Activated CD4-positive, CD25-positive, alpha-beta regulatory T cell treated with anti-CD3 and anti-CD28 coated beads, Interleukin-2, amount 50 U/mL, for 16 hours (primary cell): ENCODE measurements at places on chromosomes 6 and 20.

- DNase-seq, result no peak
Observed at GRCh38 chr20:8151372-8151771, 19.3 kb downstream of the PLCB1 start.

DNA sequence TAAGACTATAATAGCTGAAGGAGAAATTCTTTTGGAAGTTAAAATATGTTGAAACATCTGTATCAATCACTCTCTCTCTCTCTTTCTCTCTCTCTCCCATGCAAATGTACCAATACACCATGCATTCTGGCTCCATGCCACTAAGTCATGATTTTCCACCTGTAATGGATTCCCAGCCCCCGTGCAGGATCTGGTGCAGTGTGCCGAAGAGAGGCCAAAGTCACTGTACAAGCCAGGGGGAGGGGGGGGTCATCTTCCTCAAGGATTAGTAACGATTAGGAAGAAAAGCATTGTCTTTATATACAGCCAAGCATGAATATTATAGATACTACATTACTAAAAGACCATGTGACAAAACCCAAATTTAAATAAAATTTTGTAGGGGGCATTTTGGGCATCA, 725.1 kb downstream of the KIF16B start:
- DNase-seq, result no peak

DNA sequence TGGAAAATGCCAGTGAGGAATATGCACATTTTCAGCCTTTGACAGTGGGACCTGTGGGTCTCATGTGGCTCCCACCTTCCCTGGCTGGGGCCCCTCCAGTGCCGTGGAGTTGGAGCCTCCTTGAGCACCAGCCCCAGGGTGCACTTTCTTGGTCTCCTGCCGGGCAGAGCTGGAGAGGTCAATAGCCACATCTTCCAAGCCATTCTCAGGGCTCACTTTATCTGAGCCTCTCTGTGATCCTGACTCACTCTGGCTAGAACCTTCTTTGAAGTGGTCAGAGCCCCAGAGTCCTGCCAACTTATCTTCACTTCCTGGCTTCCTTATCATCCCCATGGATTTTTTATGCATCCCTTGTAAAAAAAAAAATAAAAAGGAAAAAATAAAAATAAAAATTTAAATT, 5.7 kb downstream of the VSX1 start:
- no peak for DNase-seq

GRCh38 chr6:118668761-118669385, 17.5 kb upstream of the CEP85L start:
- no peak for DNase-seq

- DNase-seq, result no peak
Observed at GRCh38 chr6:116286773-116287358, 7.1 kb upstream of the TSPYL1 start.

- DNase-seq, result no peak
Observed at GRCh38 chr20:20594171-20594530, 118.3 kb downstream of the RALGAPA2 start.

DNA sequence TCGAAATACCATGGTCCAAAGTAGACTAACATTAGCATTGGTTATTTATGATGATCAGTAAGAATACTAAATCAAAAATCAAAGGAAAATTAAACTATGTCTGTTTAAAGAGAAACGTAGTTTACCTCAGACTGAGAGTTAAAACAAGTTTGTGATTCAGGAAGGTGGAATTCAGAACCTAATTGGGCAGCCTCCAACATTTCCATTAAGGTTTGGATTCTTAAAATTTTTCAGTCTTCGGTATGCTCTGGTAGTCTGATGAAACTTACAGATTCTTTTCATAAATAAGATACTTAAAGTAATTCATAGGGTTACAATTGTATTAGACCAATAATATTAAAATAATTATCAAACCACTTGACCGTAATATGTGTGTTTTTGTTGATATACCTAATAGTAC, 18.6 kb downstream of the HFE start:
- no peak for DNase-seq

- no peak for DNase-seq
Observed at GRCh38 chr6:111551521-111552231, 54.0 kb downstream of the TRAF3IP2 start.

DNA sequence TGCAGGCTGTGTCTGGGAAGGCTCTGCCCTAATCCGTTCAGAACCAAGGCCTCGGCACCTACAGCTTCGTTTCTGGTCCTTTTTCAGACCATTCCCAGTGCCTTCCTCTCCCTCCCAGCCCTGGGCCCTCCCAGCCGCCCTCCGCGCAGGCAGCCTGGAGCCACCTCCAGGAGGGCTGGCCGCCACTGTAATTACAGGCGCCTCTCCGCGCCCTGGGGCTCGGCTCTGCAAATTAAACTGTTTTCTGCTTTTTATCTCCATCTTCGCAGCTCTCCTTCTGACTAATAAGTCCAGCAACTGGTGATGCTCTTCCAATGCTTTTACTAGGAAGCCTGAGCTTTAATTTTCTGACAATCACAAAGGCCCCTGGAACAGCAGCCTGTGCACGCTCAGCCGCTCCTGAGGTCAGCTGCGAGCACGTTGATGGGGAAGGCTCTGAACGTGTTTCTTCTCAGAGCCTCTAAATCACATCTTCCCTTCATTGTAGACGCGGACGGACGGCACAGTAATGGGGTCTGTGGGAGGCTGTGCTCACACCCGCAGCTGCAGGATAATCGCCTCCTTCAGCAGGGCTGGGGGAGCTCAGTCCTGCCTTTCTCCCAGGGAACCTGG, 194.6 kb downstream of the DLL1 start:
- DNase-seq, result no peak

DNA sequence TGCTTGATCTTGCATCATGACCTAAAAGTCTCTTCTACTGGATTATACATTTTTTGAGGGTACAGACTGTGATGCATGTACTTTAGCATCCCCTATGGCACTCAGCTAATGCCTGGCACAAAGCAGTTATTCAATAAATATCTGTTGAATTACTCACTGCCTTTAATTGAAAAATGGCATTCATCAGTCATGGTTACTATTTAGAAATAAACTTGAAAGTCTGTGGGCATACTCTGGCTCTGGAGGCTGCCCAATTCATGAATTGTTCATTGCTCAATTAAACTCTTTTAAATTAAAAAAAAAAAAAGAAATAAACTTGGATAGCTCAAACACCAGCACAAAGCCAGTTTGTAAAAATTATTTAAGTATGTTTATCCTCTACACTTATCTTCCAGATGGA, 40.0 kb downstream of the HEBP2 start:
- DNase-seq, result no peak

DNA sequence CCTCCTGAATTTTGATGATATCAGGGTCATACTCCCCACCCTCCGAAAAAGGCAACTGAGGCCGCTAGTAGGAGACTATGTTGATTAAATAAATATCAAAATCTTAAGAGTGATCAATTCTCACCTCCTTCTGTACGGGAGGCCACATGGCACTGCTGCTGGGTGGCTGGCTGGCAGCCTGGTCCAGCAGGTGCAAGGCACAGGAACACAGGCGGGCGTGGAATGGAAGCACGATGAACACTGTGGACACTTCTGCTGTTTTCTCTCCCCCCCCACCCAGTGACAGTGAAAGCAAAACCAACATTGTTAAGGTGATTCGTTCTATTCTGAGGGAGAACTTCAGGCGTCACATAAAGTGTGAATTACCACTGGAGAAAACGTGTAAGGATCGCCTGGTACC, 9.7 kb upstream of the CLDN20 start:
- DNase-seq, result no peak

GRCh38 chr6:42269553-42269952, 51.9 kb upstream of the MRPS10 start:
- DNase-seq, result no peak

DNA sequence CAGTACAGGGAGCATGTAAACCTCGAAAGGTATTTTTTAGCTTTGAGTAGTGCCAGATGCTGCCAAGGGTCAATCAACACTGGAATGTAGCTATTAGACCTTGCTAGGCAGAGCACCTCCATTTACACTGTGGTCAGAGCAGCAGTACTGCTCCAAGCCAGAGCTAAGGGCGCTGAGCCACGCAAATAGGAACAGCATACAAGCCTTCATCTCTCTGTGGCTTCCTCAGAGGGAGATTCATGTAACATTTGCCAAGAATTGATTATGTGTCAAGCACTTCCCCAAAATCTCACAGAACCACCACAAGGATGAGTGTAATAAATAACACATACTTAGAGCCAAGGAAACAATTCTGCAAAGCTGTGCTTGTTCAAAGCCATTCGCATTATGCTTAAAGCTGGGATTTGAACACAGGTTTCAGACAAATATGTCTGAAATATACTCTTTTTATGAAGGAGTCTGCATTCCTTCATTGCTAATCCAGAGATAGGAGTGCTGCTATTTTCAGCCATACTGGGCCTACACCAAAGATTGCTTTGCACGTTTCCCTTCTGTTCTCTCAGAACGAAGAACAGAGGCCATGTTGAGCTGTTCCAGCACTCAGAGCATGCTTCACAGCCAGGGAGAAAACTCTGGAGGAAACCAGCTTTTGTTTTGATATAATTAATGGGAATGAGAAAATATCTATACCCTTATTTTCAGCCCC, 97.7 kb downstream of the SLC16A10 start:
- no peak for DNase-seq

DNA sequence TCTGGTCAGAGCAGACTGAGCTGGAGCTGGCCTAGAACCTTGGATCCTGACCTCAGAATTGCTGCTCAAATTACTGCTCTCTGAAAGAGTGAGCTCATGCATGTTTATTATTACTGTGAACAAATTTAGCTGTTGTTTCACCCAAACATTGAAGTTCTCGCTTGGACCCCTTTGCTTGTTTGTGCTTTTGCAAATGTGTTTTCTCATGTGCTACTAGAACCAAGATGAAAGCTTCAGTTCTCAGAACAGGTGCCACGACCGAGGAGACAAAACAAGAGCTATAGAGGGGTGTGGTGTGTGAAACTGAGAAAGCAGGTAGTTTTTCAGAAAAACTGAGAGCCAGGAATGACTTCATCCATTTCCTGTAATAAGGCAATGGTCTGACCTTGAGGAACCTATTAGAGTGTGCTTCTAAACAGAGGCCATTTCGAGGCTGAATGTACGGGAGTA, 50.0 kb upstream of the ESR1 start:
- no peak for DNase-seq

DNA sequence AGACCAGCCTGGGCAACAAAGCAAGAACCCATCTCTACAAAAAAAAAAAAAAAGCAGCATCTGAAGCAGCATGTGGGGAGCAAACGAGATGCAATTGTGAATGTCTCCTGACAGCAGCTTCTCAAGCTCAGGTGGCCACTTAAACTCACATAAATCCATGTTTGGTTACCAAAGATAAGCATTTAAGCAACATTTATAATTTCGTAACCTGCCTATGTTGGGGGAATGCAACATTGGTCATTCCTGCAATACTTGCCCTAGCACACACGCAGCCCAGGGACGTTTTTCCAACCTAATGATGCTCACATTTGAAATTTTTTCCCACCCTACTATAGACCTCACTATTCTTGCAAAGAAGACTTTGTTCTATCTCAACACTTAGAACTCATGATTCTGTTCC, 113.3 kb downstream of the ZFP64 start:
- no peak for DNase-seq

DNA sequence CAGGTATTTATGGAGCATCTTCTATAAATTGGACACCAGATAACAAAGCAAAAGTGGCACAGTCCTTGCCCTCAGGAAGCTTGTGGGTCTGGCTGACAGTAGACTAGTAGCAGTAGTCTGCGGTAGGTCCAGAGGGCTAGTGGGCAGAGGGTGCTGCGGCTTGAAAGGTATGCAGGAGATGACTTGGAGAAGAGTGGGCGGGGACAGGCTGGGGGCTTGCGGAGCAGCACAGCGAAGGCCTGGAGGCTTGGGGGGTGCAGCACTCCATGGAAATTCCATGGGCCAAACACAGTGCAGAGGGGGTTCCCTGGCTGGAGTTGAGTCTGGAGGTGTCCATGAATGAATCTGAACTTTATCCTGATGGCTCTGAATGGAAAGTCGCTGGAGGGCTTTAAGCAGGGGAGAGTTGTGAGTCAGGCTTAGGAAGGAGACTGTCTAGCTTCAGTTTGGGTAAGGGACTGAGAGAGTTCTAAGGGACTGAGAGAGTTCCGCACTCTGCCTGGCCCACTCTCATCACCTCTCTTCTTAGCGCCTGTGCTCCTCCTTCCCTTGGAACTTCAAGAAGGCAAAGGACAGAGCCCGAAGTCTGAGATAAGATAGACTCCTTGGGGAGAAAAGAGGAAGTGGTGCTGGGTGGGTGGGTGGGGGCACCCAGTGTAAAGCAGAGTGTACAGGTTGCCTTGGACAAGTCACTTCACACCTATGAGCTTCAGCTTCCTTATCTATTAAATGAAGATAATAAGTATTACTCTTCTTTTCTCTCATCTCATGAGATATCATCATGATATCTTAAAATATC, 8.8 kb downstream of the PKIG start:
- no peak for DNase-seq

- no peak for DNase-seq
Observed at GRCh38 chr6:82861121-82861520, 204.5 kb downstream of the UBE3D start.

DNA sequence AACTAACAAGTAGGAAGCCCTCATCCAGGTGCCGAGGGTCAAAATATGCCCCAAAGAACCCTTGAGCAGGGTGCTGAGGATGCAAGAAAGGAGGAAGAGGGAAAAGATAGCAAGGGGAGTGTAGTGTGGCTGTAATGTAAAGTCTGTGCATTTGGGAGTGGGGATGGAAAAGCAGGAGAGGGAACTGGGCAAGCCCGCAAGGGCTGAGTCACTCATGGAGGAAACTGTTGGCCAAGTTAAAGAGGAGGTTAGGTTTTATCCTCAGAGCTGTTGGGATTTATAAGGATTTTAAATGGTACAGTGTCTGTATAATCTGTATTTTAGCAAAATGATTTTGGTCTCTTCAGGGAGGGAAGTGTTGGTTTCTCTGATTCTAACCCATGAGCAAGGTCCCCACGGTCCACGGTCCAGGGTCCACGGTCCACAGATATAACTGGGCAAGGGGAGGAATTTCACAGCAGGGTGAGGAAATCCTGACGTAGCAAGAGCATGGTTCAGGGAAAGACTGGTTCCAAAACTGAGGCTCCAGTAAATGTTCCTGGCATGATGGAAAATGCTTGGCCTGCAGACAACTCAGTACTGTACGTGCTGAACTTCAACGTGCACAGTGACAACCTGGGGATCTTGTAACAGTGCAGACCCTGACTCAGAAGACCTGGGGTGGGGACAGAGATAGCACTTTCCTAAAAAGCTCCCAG, 759.8 kb downstream of the PTPRT start:
- no peak for DNase-seq

- DNase-seq, result no peak
Observed at GRCh38 chr20:910132-910869, 5.8 kb downstream of the ANGPT4 start.

DNA sequence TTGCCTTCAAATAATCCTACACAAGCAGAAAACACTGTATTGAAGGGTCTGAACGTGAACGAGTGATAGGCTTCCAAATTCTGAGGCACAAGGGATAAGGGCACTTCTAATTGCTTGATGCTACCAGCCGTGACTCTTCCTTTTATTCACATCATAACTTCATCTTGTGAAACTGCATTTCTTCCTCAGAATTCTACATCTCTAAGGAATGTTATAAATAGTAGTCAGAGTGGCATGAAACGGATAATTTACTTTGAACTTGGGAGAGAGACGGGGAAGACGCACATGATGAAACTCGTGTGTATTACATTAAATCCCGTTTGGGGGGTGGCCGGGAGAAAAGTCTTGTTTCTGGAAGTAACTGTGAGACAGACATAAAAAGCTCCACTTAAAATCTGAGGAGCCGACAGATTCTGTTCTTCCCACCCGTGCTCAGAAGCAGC, 754 bp downstream of the HDDC2 start:
- no peak for DNase-seq
